ENCODE measurements at places on chromosomes 1 and 21.

GRCh38 chr21:42505090-42505726 is 8.4 kb upstream of the SLC37A1 start:
- DNase-seq = no peak

DNA sequence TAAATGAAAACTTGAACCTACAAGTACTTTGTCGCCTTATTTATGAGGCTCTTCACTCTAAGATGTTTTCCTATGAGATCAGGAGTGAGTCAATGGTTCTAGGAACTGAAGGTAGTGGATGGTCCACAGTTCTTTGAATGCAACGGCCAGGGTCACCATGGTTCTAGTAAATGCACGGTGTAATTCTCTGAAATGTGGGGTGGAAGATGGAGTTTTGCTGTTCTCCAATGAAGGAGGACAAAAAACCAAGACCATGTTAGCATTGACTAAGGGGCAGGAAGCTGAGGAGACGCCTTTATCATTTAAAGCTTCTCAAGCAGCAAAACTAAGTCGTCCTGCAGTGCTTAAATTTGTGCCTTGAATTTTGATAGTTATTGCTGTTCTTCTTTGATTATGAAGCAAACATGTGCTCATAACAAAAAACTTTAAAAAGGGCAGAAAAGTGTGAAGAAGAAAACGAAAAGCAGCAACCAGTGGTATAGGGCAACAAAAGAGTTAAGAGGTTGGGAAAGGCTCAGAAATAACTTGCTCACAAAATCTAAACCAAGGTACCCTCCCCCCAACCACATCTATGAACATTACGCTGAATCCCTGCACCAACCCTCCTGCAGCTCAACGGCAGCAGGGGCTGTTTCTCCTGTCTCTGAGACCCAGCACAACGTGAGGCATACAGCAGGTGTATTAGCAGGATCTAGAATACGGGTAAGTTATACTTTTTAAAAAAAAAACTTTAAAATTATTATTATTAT is 85.0 kb downstream of the MRPL37 start:
- no peak for DNase-seq

- DNase-seq = no peak
Measured at GRCh38 chr1:210616356-210616755, 287.7 kb downstream of the HHAT start.

DNA sequence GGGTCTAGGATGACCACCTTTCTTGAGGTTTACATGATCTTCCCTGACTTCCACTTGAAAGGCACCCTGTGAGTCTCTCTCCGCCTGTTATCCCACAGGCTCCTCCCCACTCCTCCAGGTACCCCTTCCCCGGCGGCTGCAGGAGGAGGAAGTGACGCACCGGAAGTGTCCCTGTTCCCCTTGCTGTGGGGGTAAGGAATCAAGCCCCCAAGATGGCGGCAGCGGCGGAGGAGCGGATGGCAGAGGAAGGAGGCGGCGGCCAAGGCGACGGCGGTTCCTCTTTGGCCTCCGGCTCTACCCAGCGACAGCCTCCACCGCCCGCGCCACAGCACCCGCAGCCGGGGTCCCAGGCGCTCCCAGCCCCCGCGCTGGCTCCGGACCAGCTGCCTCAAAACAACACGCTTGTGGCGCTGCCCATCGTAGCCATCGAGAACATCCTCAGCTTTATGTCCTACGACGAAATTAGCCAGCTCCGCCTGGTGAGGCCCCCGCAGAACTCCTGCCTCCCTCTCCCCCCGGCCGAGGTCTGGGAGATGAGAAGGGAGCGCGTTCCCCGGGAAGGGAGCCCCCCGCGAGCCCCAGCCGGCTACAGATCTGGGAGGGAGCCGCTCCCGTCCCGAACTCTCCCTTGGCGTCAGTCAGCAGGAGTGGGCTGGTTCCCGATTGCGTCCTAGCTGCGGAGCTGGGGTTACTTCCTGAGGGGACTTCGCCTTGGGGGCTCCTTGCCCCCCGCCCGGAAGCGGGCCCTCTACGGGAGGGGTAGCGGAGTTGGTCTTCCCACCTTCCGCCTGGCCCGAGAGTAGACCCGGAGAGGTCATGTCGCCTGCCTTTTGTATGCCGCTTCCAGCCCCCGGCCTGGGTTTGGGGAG is at the start of gene FBXO28:
FBXO28 (plus strand) TSS at position 194 of the 869 bp plus-strand sequence; CDS start at position 213, 19 bp downstream.
- peak; percentile 92 for DNase-seq

GRCh38 chr1:228147768-228148167 is 2.0 kb upstream of the GJC2 start:
- no peak for DNase-seq

DNA sequence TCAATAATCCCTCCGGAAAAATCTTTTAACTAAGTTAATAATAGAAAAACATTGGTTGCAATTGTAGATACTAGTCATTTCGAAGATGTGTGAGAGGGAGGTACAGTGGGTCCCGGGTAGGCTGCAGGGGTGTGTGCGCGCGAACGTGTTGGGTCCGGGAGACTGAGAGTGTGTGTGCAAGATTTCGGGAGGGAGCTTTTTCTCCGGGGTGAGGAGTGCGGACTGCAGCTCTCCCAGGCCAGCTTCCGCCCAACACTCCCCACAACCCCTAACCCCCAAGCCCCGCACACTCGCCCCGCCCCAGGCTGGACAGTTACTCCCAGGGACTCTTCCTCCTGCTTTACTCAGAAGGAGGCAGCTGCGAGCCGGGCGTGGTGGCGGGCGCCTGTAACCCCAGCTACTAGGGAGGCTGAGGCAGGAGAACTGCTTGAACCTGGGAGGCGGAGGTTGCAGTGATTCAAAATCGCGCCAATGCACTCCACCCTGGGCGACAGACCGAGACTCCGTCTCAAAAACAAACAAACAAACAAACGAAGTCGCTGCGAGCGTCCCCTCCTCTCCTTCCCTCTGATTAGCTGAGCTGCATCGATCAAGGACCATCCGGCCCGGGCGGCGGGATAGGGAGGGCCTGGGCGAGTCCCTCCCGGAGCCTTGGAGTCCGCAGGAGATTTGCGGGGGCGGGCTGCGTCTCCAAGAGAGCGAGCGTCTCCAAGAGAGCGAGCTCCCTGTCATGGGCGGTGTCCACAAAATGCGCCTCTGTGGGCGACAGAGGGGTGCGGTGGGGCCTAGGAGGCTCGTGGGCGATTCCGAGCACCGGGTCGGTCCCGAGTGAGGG is 28.3 kb upstream of the PPM1J start:
- DNase-seq = no peak

GRCh38 chr1:36602184-36602583 is 119.5 kb upstream of the CSF3R start:
- DNase-seq = no peak

Data from stimulated activated CD4-positive, alpha-beta T cell treated with anti-CD3 and anti-CD28 coated beads, Interleukin-1b, Interleukin-23, amount 100 ng/mL, for 24 hours (primary cell).